ENCODE measurements at places on chromosomes 3 and 15.

DNA sequence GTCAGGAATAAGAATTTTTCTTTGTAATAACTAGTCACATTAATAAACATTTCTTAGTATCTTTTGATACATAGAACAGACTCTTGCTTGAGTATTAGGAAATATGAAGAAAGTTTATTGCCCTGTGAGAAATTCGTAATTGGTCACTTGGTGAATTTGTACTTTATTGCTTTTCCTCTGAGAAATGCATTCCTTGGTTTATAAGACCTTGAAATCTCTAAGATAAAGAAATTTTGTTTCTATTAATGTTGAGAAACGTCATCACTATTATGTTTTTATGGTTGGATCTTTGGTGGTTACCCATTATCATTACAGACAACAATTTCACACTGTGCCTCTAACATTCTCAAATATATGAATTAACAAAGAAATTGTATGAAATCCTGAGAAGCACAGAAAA lies 652.0 kb upstream of the NECTIN3 start:
- no peak for DNase-seq

DNA sequence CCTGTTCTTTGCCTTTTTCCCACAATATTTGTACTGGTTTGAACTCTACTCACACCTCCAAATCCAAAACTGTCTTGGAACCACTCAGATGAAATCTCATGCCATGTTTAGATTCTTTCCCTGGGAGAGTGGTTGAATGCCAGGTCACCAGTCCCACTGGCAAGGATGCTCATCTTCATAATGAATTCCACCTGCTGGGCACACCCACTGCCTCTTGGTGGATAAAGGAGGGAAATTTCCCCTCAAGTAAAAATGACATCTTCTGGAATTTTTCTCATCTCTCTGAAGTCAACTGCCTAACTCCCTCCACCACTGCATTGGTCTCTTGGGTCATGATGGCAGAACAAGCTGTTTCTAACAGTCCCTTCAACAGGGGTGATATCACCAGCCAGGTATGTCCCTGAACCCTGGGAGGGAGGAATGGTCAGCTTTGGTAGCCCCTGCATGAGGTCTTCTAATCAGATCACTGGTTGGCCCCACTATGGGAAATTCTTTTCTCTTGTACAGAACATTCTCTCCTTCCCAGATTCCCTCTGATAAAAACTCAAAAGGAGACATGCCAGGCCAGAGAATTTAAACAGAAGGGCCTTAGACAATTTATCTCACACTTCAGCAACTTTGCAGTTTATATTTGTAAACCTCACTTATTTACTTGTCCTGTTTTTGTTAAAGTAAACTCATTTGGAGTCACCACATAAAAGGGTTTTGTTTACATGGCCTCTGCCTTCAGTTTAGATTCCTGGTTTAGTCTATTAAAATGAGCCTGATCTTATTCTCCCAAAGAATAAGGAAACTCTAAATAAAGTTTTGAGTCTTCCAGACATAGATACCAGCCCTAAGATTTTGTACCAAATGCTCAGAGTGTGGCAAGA lies 143.4 kb downstream of the WNT5A start:
- no peak for DNase-seq

- DNase-seq: no peak
These were observed 123.1 kb downstream of the FMN1 start for GRCh38 chr15:33071451-33071850.

GRCh38 chr15:91535856-91536500 lies 317.5 kb upstream of the SLCO3A1 start:
- DNase-seq: no peak

DNA sequence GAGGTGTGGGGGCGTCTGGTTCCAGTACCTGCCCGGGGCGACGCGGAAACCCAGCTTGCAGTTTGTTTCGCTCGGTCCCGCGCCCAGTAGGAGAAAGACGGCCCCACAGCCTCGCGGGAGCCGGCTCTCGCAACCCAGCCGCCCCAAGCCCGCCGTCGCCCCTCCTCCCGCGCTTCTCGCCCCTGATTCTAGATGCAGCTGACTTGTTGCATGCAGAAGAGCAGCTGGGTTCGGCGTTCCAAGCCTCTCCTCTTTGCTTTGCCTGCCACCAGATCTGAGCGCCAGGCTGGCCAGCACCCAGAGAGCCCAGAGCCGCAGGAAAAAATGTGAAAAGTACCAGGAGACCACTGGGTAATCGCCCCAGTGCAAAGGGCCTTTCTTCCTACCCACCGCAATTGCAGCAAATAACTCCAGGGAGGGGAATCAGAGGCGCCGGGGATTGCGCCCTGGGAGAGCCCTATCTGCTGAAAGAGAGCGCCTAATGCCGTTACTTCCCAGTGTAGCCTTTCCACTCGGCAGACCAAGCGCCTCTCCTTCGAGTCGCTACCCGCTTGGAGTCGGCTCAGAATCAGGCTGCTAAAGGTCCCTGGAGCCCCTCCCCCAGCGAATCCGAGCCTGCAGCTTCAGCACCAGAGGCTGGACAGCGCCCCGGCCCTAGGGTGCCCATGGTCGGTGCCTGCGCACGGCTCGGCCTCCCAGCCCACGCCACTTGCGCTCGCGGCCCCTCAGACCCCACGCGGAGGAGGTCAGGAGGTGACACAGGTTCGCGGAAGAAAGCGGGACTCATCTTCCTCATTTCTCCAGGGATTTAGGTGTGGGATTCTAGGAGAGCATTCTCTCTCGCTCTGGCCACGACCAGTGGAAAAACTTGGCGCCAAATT lies 15.7 kb upstream of the AEN start:
- peak; percentile 56 for DNase-seq

GRCh38 chr15:49741712-49742111 lies 120.9 kb downstream of the DTWD1 start:
- DNase-seq: no peak

- DNase-seq: no peak
These were observed 842.8 kb upstream of the EPHA6 start for GRCh38 chr3:95971573-95971972.
